Thyroid gland (tissue), 4 donors: ENCODE measurements at places on chromosomes 3 and 15. TPM values are rescaled to one million over a fixed set of nuclear protein-coding genes. Genes with fewer than 3 reads are reported as not detected.

EPHA6 gene
- 2.1 TPM for total RNA-seq

DNA sequence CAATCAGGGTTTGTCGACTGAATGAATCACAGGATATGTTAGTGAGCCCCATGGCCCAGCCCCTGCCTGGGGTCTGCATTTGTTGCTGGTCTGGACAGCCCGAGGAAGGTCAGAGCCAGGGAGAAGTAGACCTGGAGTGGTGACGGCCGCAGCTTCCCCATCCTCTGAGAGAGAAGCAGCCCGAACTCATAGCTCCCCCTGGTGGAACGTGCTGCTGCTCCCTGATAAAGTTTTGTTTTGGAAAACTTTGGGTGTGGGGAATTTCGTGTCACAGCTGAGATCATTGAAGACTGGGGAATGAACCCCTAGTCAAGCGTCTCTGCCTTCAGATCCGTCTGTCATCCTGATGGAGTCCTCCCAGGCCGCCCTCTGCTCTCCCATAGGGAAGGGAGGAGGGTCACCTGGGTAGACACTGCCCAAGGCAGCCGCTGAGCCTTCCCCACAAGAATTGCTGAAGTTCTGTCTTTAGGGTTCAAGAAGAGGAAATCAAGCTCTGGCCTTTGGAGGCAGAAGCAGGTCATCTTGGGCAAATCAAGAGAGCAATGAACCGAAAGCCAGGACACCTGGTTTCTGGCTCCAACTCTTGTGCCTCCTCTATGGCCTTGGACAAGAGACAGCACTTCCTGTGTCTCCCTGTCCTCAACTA, 60.5 kb downstream of the GLDN start:
- peaks cover 22% of the 10 kb centered on the region for H3K4me1 ChIP-seq
- no peak overlapping the region for H3K4me3 ChIP-seq
- DNase-seq: peak; percentile 52

- H3K4me3 ChIP-seq: no peak overlapping the region
- H3K27ac ChIP-seq: no peak overlapping the region
- no peaks in the 10 kb centered on the region for H3K36me3 ChIP-seq
- no peaks in the 10 kb centered on the region for H3K27me3 ChIP-seq
- DNase-seq: no peak
- peaks cover 22% of the 10 kb centered on the region for H3K4me1 ChIP-seq
Measured at GRCh38 chr3:63933459-63933858, 21.3 kb upstream of the SCAANT1 start.

RPL22L1 gene
- 72.3 TPM for total RNA-seq

ZBED2 gene
- total RNA-seq: 56.0 TPM

GRCh38 chr15:40323953-40324937, 753 bp downstream of the INAFM2 start:
- H3K4me1 ChIP-seq: peaks cover 52% of the 10 kb centered on the region
- peak; percentile 43 for DNase-seq
- H3K36me3 ChIP-seq: no peaks in the 10 kb centered on the region
- peak overlapping the region; percentile 59 for H3K4me3 ChIP-seq
- no peaks in the 10 kb centered on the region for H3K27me3 ChIP-seq
- H3K27ac ChIP-seq: peak overlapping the region; percentile 56

MLF1 gene
- total RNA-seq: 11.2 TPM

GALNT15 gene
- 226 TPM for total RNA-seq

DNA sequence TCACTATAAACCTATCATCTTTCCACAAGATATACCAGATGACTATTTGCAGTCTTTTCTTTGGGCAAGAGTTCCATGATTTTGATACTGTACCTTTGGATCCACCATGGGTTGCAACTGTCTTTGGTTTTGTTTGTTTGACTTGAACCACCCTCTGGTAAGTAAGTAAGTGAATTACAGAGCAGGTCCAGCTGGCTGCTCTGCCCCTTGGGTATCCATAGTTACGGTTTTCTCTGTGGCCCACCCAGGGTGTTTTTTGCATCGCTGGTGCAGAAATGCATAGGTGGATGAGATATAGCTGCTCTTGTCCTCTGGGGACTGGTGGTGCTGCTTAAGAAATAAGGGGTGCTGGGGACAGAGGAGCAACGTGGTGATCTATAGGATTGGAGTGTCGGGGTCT, 33.8 kb downstream of the CHDH start:
- DNase-seq: no peak
- no peaks in the 10 kb centered on the region for H3K36me3 ChIP-seq
- peaks cover 8% of the 10 kb centered on the region for H3K4me1 ChIP-seq

CPA3 gene
- 4.6 TPM for total RNA-seq

STRIT1 gene
- total RNA-seq: not detected

GRCh38 chr3:39209329-39209970, 17.1 kb upstream of the XIRP1 start:
- H3K4me3 ChIP-seq: no peak overlapping the region
- DNase-seq: no peak
- no peaks in the 10 kb centered on the region for H3K36me3 ChIP-seq
- H3K27me3 ChIP-seq: no peaks in the 10 kb centered on the region

- no peak overlapping the region for H3K27ac ChIP-seq
- no peaks in the 10 kb centered on the region for H3K27me3 ChIP-seq
- peak; percentile 47 for DNase-seq
- no peaks in the 10 kb centered on the region for H3K4me1 ChIP-seq
- no peaks in the 10 kb centered on the region for H3K36me3 ChIP-seq
- no peak overlapping the region for H3K4me3 ChIP-seq
Measured at GRCh38 chr3:139797724-139798343, 120.1 kb upstream of the NMNAT3 start.

DNA sequence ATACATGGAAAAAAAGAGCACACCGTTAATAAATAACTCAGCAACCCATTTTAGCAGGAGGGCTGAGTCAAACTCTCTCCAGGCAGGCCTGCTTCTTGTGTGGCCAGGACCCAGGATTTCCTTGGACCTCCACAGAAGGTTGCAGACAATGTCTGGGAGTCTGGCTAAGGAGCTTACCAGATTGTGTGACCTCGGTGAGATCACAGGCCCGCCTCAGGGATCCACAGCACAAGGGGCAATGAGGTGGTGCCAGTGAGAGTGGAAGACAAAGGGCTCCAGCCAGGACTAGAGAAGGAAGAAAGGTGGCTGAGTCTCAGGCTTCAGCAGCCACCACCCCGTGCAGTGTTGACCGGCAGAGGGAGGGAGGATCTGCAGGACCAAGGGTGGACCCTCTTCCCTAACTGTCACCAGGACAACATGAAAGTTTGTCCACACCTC, 32.2 kb upstream of the SEC22A start:
- peaks cover 8% of the 10 kb centered on the region for H3K36me3 ChIP-seq
- no peak overlapping the region for H3K27ac ChIP-seq
- H3K4me3 ChIP-seq: no peak overlapping the region
- no peak for DNase-seq

TMIE gene
- 1.1 TPM for total RNA-seq

GRCh38 chr3:124760601-124761000, 30.3 kb downstream of the UMPS start:
- H3K36me3 ChIP-seq: no peaks in the 10 kb centered on the region
- H3K27ac ChIP-seq: no peak overlapping the region
- peaks cover 3% of the 10 kb centered on the region for H3K4me1 ChIP-seq
- H3K27me3 ChIP-seq: no peaks in the 10 kb centered on the region
- H3K4me3 ChIP-seq: no peak overlapping the region
- peak; percentile 45 for DNase-seq

DNA sequence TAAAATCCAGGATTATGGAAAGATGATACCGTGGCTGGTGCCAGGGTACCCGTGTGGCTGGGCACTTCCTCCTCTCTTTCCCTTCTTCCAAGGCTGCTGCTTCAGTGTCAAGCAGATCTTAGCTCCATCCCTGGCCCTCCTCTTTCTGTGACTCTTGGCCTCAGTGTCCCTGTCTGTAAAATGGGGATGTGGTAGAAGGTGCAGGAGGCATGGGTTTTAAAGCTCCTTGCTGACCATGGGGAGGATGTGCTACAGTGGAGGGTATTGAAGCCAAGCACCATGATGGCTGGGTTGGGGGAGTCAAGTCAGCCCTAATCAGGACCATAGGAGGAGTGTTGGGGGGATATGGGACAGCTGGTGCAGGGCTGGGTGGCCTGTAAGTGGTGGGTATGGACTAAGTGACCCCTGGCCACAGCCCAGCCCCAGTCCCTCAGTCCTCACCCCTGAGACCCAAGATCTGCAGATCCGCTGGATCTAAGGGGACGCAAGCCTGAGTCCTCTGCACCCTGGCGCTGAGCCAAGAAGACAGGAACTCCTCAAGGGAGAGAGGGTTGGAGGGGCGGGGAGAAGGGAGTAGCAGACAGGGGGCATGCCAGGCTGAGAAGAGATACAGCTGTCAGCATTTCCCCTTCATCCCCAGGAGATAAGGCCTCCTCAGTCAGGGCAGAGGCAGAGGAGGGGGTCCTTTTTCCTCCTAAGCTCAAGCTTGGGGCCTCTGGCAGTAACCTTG, 12.0 kb downstream of the PTH1R start:
- H3K4me3 ChIP-seq: no peak overlapping the region
- no peak overlapping the region for H3K27ac ChIP-seq
- no peaks in the 10 kb centered on the region for H3K36me3 ChIP-seq
- no peaks in the 10 kb centered on the region for H3K27me3 ChIP-seq
- peak; percentile 31 for DNase-seq
- peaks cover 8% of the 10 kb centered on the region for H3K4me1 ChIP-seq

LRRC49 gene
- total RNA-seq: 8.3 TPM

- H3K4me3 ChIP-seq: no peak overlapping the region
- no peaks in the 10 kb centered on the region for H3K36me3 ChIP-seq
- no peaks in the 10 kb centered on the region for H3K27me3 ChIP-seq
- peaks cover 8% of the 10 kb centered on the region for H3K4me1 ChIP-seq
- DNase-seq: no peak
- H3K27ac ChIP-seq: no peak overlapping the region
Measured at GRCh38 chr3:78647726-78648125, 1120.1 kb downstream of the ROBO1 start.

GRCh38 chr3:172675441-172676193, 35.2 kb downstream of the NCEH1 start:
- no peaks in the 10 kb centered on the region for H3K27me3 ChIP-seq
- H3K27ac ChIP-seq: no peak overlapping the region
- H3K36me3 ChIP-seq: no peaks in the 10 kb centered on the region
- no peak overlapping the region for H3K4me3 ChIP-seq

GP9 gene
- total RNA-seq: not detected

- H3K27me3 ChIP-seq: no peaks in the 10 kb centered on the region
- H3K4me3 ChIP-seq: no peak overlapping the region
- H3K27ac ChIP-seq: no peak overlapping the region
- H3K36me3 ChIP-seq: no peaks in the 10 kb centered on the region
- H3K4me1 ChIP-seq: no peaks in the 10 kb centered on the region
Measured at GRCh38 chr3:51802106-51802703, 23.2 kb upstream of the IQCF6 start.

- no peaks in the 10 kb centered on the region for H3K36me3 ChIP-seq
- peaks cover 12% of the 10 kb centered on the region for H3K4me1 ChIP-seq
- no peak overlapping the region for H3K4me3 ChIP-seq
- no peaks in the 10 kb centered on the region for H3K27me3 ChIP-seq
- DNase-seq: no peak
Measured at GRCh38 chr3:126082362-126083137, 1.4 kb downstream of the SLC41A3 start.

DNA sequence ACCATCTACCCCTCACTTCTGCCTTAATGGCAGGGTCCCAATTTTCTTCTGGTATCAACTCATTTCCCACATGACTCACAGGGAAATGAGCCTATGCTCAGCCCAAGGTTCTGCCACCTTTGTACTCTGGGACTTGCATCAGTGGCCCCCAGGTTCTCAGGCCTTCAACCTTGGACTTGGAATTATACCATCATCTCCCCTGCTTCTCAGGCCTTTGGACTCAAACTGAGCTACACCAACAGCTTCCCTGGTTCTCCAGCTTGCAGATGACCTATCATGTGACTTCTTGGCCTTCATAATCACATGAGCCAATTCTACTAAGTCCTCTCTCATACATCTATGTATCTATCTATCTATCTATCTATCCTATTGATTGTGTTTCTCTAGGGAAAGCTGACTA, 149.5 kb downstream of the PLCH1 start:
- no peaks in the 10 kb centered on the region for H3K27me3 ChIP-seq
- no peak overlapping the region for H3K27ac ChIP-seq
- no peak overlapping the region for H3K4me3 ChIP-seq

- H3K27ac ChIP-seq: no peak overlapping the region
- H3K36me3 ChIP-seq: no peaks in the 10 kb centered on the region
- H3K27me3 ChIP-seq: no peaks in the 10 kb centered on the region
Measured at GRCh38 chr15:89559769-89560264, 15.5 kb upstream of the TICRR start.

CADPS gene
- total RNA-seq: 9.5 TPM
